HepG2 (cell line): ENCODE measurements at places on chromosomes 7 and 10. TPM values are rescaled to one million over a fixed set of nuclear protein-coding genes. Genes with fewer than 3 reads are reported as not detected.

The SH2D4B gene
- polyA plus RNA-seq = not detected in 2 replicates

The ANKRD2 gene
- polyA plus RNA-seq = not detected in 2 replicates

The BHLHA15 gene
- polyA plus RNA-seq = 1.9 and 2.3 TPM in 2 replicates

The SEM1 gene
- polyA plus RNA-seq = 24.9 and 40.7 TPM in 2 replicates

The LRRN3 gene
- polyA plus RNA-seq = not detected in 2 replicates

The CPA1 gene
- polyA plus RNA-seq = 0.57 and 0.58 TPM in 2 replicates

The FAM25A gene
- polyA plus RNA-seq = not detected in 2 replicates

The OR13A1 gene
- polyA plus RNA-seq = not detected in 2 replicates

The SAMD9L gene
- polyA plus RNA-seq = not detected in 2 replicates

The KNDC1 gene
- 0.56 and 0.69 TPM in 2 replicates for polyA plus RNA-seq

The HOXA1 gene
- polyA plus RNA-seq = 0.18 and 0.31 TPM in 2 replicates

The GIMAP4 gene
- polyA plus RNA-seq = not detected in 2 replicates

The NUDT13 gene
- 5.0 and 6.5 TPM in 2 replicates for polyA plus RNA-seq

The LIPJ gene
- not detected in 2 replicates for polyA plus RNA-seq

The PRKG1 gene
- polyA plus RNA-seq = 0.01 TPM in 1 of 2 replicates, not detected in the other

The TEX36 gene
- not detected in 2 replicates for polyA plus RNA-seq

The FBXO24 gene
- polyA plus RNA-seq = 0.31 and 0.55 TPM in 2 replicates

The PSAP gene
- 643 and 779 TPM in 2 replicates for polyA plus RNA-seq

The PON1 gene
- 0.57 and 0.63 TPM in 2 replicates for polyA plus RNA-seq

The SRRM3 gene
- 0.54 and 0.59 TPM in 2 replicates for polyA plus RNA-seq

The TRIM50 gene
- polyA plus RNA-seq = 4.2 and 5.4 TPM in 2 replicates

The CYP3A7 gene
- 5.7 and 5.8 TPM in 2 replicates for polyA plus RNA-seq

The HSPA12A gene
- polyA plus RNA-seq = 6.2 and 6.4 TPM in 2 replicates

The RTKN2 gene
- polyA plus RNA-seq = 1.2 and 2.2 TPM in 2 replicates

The UPK3BL2 gene
- polyA plus RNA-seq = 7.9 and 8.9 TPM in 2 replicates

The CALN1 gene
- 0.01 TPM in 1 of 2 replicates, not detected in the other for polyA plus RNA-seq

The SNCG gene
- 0.86 and 0.91 TPM in 2 replicates for polyA plus RNA-seq

The GOLGA7B gene
- not detected in 2 replicates for polyA plus RNA-seq

The CALHM2 gene
- polyA plus RNA-seq = 0.15 TPM in 1 of 2 replicates, not detected in the other

The NAT16 gene
- polyA plus RNA-seq = 0.04 TPM in 1 of 2 replicates, not detected in the other

The FOXI2 gene
- not detected in 2 replicates for polyA plus RNA-seq

The ELN gene
- polyA plus RNA-seq = 0.37 and 0.46 TPM in 2 replicates

The FFAR4 gene
- polyA plus RNA-seq = 0.09 and 0.17 TPM in 2 replicates

The MCM10 gene
- polyA plus RNA-seq = 2.0 and 2.8 TPM in 2 replicates

The MAT1A gene
- 57.1 and 71.8 TPM in 2 replicates for polyA plus RNA-seq

The CALCR gene
- not detected in 2 replicates for polyA plus RNA-seq

The INHBA gene
- polyA plus RNA-seq = not detected in 2 replicates

The TMEM213 gene
- not detected in 2 replicates for polyA plus RNA-seq

The LDB3 gene
- polyA plus RNA-seq = not detected in 2 replicates

The LRIT1 gene
- not detected in 2 replicates for polyA plus RNA-seq

The ADRB1 gene
- polyA plus RNA-seq = not detected in 2 replicates

The LRRC18 gene
- not detected in 2 replicates for polyA plus RNA-seq

The UBN2 gene
- polyA plus RNA-seq = 4.2 and 5.7 TPM in 2 replicates

The CLDN3 gene
- polyA plus RNA-seq = 0.51 and 0.59 TPM in 2 replicates

The ANKRD7 gene
- polyA plus RNA-seq = not detected in 2 replicates

The MLXIPL gene
- 60.1 and 66.2 TPM in 2 replicates for polyA plus RNA-seq

The GNAT3 gene
- polyA plus RNA-seq = not detected in 2 replicates

The EBLN1 gene
- polyA plus RNA-seq = not detected in 2 replicates

The SFRP5 gene
- polyA plus RNA-seq = 0.16 and 0.32 TPM in 2 replicates

The ZMYND11 gene
- polyA plus RNA-seq = 14.4 and 17.5 TPM in 2 replicates

The CNPY4 gene
- polyA plus RNA-seq = 6.2 TPM in 2 replicates
